ENCODE measurements at places on chromosomes 11 and 22. TPM values are rescaled to one million over a fixed set of nuclear protein-coding genes. Genes with fewer than 3 reads are reported as not detected.
A peak's percentile ranks its signal among the peaks of the same experiment; 100 is the strongest.

DNA sequence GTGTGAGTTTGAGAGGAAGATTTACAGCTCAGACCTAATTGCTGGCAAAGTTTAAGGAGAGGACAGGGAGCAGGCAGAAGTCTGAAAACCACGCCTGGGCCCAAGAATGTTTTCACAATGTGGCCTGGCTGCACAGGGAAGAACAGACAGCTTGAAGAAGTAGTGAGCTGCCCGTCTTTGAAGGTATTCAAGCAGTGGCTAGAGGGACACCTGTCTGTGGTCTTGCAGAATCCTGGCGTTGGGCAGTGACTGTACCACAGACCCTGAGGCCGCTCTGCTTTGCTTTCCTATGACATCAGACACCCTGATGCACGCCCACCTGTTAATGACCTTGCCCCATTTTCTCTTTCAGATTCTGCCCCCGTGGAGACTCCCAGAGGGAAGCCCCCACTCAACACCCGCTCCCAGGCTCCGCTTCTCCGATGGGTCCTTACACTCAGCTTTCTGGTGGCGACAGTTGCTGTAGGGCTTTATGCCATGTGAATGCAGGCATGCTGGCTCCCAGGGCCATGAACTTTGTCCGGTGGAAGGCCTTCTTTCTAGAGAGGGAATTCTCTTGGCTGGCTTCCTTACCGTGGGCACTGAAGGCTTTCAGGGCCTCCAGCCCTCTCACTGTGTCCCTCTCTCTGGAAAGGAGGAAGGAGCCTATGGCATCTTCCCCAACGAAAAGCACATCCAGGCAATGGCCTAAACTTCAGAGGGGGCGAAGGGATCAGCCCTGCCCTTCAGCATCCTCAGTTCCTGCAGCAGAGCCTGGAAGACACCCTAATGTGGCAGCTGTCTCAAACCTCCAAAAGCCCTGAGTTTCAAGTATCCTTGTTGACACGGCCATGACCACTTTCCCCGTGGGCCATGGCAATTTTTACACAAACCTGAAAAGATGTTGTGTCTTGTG, 6.6 kb upstream of the MCM5 start:
- DNase-seq, result no peak

- DNase-seq, result peak; percentile 29
These were observed 20.4 kb upstream of the L3MBTL2 start for GRCh38 chr22:41184679-41185078.

DNA sequence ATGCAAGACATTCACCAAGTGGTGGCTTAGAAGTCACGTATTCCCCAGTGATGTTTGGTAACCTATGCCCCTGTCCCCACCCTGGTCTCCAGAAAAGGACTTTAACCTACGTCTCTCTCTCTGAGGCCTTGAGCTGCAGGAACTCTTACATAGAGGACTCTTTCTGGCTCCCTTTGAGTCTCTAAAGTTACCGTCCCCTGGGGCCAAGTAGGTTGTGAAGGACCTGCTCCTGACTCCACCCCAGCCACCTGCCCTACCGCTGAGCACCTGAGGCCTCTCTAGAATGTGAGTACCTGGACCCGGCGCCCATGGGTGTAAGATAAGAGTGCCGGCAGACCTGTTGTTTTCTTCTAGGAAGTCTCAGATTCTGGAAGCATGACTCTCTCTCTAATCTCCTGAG, 95.4 kb downstream of the TIMP3 start:
- no peak for DNase-seq

DNA sequence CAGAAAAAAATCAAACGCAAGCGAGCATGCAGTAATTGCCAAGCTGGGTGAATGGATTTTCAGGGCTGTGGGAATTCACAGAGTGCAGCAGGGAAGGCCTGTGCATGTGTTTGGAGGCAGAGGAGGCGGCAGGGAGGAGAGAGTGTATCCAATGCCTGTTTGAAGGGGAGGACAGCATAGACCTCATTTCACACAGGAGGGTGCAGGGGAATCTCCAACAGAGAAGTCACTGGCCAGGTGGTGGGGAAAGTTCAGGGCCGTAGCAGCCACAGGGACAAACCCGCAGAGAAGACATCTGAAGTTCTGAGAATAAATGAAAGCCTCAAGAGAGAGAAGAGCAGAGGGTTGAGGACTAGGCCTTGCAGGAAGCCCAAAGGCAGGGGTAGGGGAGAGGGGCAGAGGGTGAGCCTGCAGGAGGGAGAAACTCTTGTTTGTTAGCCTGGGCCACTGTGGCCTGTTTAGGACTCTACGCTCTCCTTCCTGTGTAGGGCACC, 19.2 kb upstream of the KDM2A start:
- DNase-seq, result no peak

GRCh38 chr11:60118338-60118737, 29.9 kb downstream of the MS4A2 start:
- DNase-seq, result no peak

- DNase-seq, result no peak
These were observed 17.8 kb upstream of the ALX4 start for GRCh38 chr11:44327730-44328129.

ALKBH8 gene
- total RNA-seq, result 6.7 TPM

SCUBE1 gene
- total RNA-seq, result 9.6 TPM

CD82 gene
- total RNA-seq, result 15.5 TPM

CYP2D6 gene
- 1.4 TPM for total RNA-seq

SLC22A12 gene
- total RNA-seq, result not detected

SAC3D1 gene
- 26.2 TPM for total RNA-seq
